Body of pancreas (tissue), 4 donors: ENCODE measurements at places on chromosomes 11 and 22. TPM values are rescaled to one million over a fixed set of nuclear protein-coding genes. Genes with fewer than 3 reads are reported as not detected.

DNA sequence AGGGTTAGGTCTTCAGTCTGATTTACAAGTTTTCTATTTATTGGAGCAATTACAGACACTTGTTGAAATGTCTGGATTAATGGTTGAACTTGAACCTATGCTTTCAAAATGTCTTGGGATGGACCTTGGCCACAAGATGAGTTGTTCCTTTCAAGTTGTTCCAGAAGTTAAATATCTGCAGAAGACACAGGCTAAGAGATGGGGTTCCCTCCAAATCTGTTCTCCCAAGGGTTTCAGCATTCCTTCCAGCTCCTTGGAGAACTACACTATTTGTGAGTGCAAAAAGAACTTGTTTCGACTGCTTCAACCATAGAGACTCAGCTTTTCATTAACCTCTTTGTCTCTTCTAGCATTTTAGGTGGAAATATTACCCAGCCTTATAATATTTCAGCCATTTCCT lies 189.0 kb upstream of the BLID start:
- DNase-seq, result no peak

- DNase-seq, result no peak
These were observed 55.5 kb upstream of the CD5 start for GRCh38 chr11:61046833-61047232.

DNA sequence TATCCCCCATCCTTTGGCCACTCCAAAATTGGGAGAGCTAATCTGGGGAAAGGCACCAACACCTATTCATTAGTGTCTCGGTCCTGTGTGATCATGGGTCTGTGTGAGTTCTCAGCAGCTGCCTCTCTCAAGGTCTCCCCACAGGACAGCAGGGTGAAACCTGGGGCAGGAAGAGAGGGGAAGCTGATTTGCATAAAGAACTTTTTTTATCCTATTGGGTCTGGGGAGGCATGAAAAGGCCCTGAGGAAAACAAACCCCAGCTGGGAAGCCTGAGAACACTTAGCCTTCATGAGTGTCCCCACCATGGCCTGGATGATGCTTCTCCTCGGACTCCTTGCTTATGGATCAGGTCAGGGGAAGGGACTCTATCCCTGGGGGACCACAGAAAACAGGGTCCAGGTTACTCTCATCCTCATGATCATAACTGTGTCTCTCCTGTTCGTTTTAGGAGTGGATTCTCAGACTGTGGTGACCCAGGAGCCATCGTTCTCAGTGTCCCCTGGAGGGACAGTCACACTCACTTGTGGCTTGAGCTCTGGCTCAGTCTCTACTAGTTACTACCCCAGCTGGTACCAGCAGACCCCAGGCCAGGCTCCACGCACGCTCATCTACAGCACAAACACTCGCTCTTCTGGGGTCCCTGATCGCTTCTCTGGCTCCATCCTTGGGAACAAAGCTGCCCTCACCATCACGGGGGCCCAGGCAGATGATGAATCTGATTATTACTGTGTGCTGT lies 116.0 kb upstream of the TOP3B start:
- no peak for DNase-seq

- DNase-seq, result no peak
These were observed 478.9 kb upstream of the CHORDC1 start for GRCh38 chr11:90701716-90702115.

DNA sequence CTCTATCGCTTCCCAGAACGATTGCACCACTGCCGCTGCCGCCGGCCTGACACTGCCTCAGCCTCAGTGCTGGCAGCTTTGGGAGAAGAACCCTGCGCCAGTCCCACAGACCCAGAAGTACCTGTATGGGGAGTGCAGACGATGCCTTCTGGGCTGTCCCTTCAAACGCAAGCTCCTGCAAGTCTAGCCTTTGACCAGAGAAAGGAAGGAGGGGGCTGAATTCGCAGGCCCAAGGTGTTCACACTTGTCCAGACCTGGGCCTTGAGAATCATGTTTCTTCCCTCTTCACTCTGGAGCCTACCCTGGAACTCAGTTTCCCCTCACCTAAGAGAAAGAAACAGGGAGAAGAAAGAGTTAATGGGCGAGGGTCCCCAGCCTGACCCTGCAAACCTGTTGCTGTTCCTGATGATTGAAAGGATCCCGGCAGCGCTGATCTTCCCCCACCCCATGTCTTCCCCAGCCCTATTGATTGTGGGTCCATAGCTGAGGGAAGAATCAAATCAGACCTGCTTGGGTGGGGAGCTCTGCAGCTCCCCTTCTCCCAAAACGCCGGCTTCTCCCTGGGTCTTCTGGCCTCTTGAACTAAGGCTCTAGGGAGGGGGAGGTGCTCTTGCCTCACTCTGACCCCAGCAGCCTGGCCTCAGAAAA lies 786 bp upstream of the MCAM start:
- DNase-seq, result no peak

DNA sequence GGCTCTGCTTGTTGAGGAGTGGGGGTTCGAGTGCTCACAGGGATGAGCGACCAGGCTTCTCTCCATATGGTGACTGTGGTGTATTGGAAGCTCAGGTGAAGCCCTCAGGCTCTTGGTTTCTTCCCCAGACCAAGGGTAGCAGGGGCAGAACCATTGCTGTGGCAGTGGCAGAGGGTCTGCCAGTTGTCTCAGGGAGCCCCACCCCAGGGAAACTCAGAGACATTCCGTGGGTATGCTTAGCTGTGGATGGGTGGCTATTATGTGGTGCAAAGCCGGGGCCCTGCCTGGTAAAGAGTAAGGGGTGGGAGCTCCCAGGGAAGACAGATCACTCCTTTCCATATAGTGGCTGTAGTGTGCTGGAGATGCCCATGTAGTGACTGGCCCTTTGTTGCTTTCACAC lies 167.8 kb downstream of the DLG2 start:
- DNase-seq, result no peak

DNA sequence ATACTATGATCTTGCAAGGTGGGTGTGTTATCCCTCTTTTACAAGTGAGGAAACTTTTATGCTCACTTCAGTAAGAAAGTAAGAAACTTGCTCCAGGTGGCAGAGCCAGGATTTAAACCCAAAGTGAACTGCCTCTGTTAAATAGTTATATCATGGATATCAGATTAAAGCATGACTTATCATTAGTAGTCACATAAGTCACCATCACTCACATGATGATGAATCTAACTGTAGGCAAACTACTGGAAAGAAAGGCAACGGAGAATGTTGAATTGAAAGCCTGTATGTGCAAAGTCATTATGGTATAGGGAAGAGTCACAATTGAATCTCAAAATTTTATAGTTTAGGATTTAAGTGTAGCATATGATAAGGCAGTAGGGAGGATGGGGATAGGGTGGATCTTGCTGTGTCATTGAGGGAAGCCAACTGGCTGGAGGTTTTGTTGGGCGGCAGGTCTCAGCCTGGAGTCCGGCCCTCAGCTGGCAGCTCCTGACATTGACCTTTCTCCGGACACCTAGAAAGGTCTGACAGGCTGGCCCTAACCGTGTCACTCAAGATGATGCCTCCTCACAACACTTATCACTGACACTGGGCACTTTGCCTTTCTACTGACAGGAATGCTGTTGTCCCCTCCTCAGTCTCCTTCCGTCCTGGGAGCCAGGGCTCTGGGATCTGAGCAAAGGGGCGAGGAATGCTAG lies 98.3 kb downstream of the EMSY start:
- DNase-seq, result no peak

GRCh38 chr11:44954051-44954906 lies 3.6 kb upstream of the TP53I11 start:
- DNase-seq, result no peak

- no peak for DNase-seq
These were observed 273.2 kb downstream of the KIRREL3 start for GRCh38 chr11:126727381-126727780.

GRCh38 chr11:16781936-16782919 lies 43.8 kb downstream of the C11orf58 start:
- DNase-seq, result no peak

GRCh38 chr11:117492578-117493251 lies 165.1 kb downstream of the CEP164 start:
- no peak for DNase-seq

GRCh38 chr11:123616505-123617198 lies 37.8 kb downstream of the SCN3B start:
- peak; percentile 41 for DNase-seq

DNA sequence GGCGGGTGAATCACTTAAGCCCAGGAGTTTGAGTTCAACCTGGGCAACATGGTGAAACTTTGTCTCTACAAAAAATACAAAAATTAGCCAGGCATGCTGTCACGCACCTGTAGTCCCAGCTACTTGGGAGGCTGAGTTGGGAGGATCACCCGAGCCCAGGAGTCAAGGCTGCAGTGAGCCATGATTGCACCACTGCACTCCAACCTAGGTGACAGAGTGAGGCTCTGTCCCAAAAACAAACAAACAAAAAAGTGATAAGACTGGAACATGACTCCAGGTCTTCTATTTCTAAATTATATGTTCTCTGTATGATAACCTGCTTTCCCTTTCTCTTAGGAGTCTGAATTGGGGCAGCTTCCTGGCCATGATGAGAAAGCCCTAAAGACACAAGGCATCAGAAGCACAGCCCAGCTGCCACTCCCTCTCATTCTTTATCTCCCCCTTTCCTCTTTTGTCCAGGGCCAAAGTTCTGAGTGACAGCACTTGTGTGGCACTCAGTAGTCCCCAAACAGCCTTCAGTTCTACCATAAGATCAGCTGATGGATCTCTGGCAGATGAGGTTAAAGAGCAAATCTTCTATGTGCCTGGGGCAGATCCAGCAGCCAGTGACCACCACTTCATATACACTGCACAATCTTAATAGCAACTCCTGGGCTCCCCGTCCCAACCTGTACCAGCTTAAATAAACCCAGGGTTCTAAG lies 136.0 kb downstream of the C11orf58 start:
- DNase-seq, result no peak

- DNase-seq, result no peak
These were observed 4.8 kb downstream of the LIF start for GRCh38 chr22:30241576-30242371.

GRCh38 chr11:69674267-69674885 lies 777 bp downstream of the LTO1 start:
- peak; percentile 39 for DNase-seq

GRCh38 chr11:11668274-11668673 lies 46.5 kb upstream of the GALNT18 start:
- DNase-seq, result no peak

GRCh38 chr11:33699515-33700062 lies 1.0 kb downstream of the C11orf91 start:
- DNase-seq, result peak; percentile 12

- no peak for DNase-seq
These were observed 30.4 kb downstream of the SLC22A12 start for GRCh38 chr11:64621283-64622019.

GRCh38 chr11:73012121-73012863 lies 129.8 kb downstream of the FCHSD2 start:
- DNase-seq, result no peak

DNA sequence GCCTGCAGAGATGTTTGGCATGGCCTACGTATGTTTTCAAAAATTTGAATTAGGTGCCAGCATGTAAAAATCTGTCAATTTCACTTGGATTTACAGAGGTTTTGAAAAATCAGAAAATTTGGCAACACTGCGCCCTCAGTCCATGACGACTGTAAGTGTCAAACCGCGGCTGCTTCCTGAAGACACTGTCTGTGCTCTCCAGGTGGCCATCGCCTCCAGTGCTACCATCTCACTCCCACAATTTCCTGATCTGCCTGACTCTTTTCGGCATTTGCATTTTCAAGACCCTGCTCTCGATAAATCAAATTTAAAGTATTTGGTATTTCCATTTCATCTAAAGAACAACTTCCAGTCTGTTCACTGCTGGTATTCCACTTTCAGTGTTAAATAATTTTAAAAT lies 34.6 kb downstream of the VSIG10L2 start:
- no peak for DNase-seq

DNA sequence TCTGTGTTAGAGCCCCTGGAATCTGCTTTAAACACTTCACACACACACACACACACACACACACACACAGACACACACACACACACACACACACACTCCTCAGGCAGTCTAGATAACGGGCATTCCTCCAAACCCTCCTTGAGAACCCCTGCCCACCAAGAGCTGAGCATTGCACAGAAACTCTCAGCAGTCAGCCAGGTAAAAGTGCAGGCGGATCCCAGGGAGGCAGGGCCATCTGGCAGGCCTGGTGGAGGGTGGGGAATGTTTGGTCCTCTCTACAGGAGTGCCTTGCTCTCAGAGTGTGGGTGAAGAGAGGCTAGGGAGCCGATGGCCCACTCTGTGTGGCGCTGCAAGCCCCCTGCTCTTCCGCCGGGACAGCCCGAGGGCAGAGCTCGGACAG lies 190.2 kb downstream of the BUD13 start:
- no peak for DNase-seq

GRCh38 chr11:69540118-69541000 lies 58.9 kb downstream of the LINC01488 start:
- DNase-seq, result peak; percentile 28

DNA sequence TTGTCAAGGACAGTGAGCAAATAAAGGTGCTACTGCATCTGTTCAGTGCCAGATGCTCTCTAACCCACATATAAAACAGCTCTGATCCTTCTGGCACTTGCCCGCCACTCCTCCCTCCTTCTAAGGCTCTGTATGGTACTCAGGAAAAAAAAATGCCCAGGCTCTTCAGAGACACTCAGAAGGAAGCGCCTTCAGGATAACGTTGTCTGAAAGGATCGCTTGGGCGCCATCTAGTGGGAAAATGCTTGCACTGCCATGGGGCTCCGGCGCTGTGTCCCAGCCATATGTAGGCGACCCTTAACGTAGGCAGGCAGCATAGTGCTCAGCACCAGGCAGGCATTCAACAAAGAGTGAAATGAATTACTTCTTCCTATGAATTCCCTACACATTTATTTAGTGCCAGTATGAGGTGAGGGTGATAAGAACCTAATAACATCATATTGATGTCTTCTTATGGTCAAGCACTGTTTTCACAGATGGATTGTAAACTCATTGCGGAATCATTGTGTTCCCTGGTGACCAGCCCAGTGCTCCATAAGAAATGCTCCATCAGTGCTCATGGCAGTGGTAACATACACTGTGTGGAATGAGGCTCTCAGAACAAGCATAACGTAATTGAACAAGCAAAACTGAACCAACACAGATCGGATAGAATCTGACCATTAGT lies 39.6 kb downstream of the PAMR1 start:
- peak; percentile 68 for DNase-seq

DNA sequence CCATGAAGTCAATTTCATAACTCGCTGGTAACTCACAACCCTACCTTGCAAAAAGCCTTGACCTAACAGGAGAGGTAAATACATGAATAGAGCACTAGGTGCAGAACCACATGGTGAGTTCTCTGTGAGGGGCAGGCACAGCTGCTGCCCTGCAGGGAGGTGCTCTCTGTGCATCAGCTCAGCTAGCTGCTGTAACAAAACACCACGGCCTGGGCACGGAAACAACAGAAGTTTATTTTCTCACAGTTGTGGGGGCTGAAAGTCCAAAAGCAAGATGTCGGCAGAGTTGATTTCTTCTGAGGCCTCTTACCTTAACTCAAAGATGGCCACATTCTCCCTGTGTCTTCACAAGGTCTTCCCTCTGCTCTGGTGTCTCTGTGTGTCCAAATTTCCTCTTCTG lies 13.0 kb upstream of the MRPL11 start:
- DNase-seq, result no peak

The C11orf86 gene
- not detected for total RNA-seq

The TRIM51 gene
- not detected for total RNA-seq

The TFIP11 gene
- total RNA-seq, result 26.2 TPM

The AQP11 gene
- 1.6 TPM for total RNA-seq

The FREY1 gene
- total RNA-seq, result 2.3 TPM

The DCHS1 gene
- 6.0 TPM for total RNA-seq

The KRTAP5-11 gene
- not detected for total RNA-seq

The CDON gene
- 7.3 TPM for total RNA-seq

The CAPN5 gene
- total RNA-seq, result 7.8 TPM
